ENCODE measurements at places on chromosomes 4 and X.

GRCh38 chr4:176789955-176790354 is 2.8 kb downstream of the VEGFC start:
- peak; percentile 91 for DNase-seq

DNA sequence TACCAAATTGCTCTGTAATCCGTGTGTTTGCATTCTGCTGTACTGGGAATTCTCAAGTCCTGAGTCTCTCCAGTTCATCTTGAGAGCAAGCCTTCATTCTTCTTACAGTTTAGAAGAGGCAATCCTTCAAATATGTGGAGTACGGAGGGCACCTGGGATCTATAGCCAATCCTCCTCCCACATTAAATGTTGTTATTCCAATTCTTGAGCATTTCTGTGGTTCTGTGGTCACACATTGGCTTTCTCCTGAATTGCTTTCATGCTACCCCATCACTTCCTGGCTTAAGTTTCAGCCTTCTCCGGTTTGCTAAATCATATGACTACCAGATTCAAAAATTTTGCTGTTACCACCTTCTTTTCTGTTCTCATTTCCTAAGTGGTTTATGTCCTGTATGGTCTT is 611.1 kb downstream of the PCDH19 start:
- DNase-seq = peak; percentile 64

DNA sequence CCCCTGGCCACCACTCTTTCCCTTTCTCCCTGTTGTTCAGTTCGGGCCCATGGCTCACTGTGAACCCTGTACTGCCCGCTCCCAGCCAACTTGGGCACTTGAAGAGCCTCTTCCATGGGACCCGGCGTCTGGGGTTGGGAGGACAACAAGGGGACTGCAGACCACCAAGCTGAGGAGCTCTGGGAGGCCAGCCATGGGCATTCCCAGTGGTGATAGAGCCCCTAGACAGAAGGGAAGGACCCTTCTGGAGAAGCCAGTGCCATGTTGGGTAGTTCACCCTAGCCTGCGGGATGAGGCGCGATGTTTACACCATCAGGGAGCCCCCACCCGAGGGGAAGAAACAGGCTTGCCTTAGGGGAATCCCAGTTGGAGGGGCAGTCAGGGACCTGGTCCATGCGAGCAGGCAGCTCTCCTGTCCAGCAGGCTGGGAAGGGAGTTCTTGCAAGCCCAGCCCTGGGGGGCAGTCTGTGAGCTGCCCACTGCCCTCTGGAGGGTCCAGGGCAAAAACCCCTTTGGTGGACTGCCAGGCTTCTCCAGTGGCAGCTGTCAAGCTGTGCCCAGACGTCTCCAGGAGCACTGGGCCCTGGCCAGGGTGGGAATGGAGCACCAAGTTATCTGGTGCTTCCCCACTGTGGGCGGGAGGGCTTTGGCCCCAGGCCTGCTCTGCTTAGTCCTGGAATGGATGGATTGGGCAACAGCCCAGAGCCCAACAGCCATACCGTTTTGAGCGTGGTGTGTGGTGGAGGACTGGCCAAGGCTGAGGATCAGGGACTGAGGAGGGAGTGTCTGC is 23.7 kb upstream of the UBA1 start:
- no peak for DNase-seq

- no peak for DNase-seq
These were observed 8.3 kb downstream of the L1CAM start for GRCh38 chrX:153877571-153878261.

GRCh38 chrX:24243188-24243587 is 70.7 kb downstream of the SUPT20HL2 start:
- DNase-seq = no peak

- DNase-seq = no peak
These were observed 133.3 kb downstream of the GATB start for GRCh38 chr4:151627491-151627890.

DNA sequence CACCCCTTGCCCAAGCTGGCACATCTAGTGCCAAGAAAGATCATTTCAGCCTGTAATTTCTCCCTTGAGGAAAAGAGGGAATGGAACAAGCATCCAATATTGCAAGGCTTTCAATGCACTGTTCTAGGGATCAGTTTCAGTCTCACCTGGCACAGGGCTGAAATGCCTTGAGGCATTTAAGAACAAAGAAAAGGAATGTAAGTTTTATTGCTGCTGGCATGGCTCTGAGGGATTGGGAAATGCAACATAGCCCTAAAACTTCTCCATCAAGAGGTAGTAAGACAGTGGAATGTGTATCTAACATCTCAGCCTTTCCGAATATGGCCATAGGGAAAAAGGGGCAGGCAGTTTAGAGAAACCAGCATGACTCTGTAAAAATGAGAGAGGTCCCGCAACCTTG is 732.6 kb upstream of the LCORL start:
- DNase-seq = no peak

- no peak for DNase-seq
These were observed 7.4 kb downstream of the PSAPL1 start for GRCh38 chr4:7427361-7427760.

- no peak for DNase-seq
These were observed 14.0 kb upstream of the ART3 start for GRCh38 chr4:76060506-76060905.
